SK-MEL-5 (cell line): ENCODE measurements at places on chromosomes 11 and 22. TPM values are rescaled to one million over a fixed set of nuclear protein-coding genes. Genes with fewer than 3 reads are reported as not detected.
A peak's percentile ranks its signal among the peaks of the same experiment; 100 is the strongest.

GRCh38 chr11:28713850-28714249 lies 605.7 kb downstream of the METTL15 start:
- DNase-seq = no peak

GRCh38 chr11:64192434-64192833 lies 6.5 kb downstream of the STIP1 start:
- no peak for DNase-seq

- no peak for DNase-seq
Measured at GRCh38 chr11:17287058-17287457, 10.5 kb downstream of the NUCB2 start.

GRCh38 chr11:92793189-92793588 lies 176.3 kb upstream of the MTNR1B start:
- no peak for DNase-seq

GRCh38 chr11:660281-660680 lies 23.2 kb downstream of the DRD4 start:
- DNase-seq = no peak

DNA sequence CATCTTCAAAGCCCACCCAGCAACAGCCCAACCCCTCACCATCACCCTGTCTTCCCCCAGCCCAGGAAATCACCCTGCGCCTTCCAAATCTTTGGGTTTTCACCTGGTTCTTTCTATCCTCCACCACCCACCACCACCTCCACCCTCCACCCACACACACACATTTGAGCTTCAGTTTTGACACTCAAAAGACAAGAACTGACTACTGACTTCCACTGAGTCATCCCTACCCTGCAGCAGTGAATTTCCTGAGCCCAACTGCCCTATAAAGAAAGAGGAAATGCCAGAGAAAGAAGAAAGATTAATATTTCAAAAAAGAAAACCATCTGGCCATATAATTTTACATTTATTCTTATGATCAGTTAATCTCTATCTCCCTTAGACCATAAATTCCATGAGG lies 137.5 kb downstream of the CHST1 start:
- no peak for DNase-seq

DNA sequence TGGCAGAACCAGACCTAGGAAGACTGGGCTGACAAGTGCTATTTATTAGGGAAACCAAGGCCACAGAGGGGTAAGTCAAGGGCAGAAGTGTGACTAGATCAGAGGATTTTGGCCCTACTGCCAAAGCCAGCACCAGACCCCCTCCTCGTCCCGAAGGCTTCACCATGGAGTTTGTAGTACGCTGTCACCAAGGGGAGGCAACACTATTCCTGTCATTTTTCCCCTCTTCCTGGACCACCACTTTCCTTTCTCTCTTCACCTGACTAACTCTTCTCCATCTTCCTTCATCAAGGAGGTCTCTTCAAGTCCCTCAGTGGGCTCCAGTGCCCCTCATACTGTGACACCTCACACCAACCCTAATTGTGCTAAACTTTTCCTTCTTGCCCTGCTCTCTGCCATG lies 34.9 kb downstream of the MN1 start:
- DNase-seq = no peak

GRCh38 chr22:44158816-44159215 lies 21.9 kb upstream of the PARVG start:
- DNase-seq = no peak

- DNase-seq = no peak
Measured at GRCh38 chr11:37496201-37496600, 898.2 kb upstream of the RAG2 start.

- no peak for DNase-seq
Measured at GRCh38 chr22:49015459-49015858, 812.2 kb downstream of the BRD1 start.

DNA sequence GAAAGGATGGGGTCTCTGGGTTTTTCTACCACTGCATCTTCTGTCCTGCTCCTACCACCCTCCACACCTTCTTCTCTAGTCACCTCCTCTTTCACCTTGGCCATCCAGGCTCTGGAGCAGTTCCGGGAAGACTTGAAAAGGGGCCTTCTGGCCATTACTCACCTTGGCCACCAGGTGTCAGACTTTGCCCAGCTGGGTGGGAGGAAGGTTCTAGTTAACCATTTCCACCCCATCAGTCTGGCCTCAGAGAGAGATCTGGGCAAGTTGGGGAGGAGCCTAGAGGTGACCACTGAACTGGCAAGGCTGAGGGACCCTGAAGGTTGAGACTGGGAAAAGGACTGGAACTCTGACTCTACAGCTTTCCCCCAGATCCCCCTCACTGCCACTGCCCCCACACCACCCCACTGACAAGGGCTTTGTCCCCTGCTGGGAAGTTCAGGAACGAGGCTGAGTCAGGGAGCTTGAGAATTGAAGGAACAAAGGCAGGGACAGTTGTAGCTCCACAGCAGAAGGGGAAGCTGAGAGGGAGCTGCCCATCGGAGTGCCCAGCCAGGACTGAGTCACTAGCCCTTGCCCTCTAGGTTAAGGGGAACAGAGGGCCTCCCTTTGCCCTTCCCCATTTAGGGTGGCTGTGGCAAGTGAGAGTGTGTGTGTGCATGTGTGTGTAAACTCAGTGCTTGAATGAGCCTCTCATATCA lies 3.7 kb upstream of the POLD4 start:
- DNase-seq = peak; percentile 80

DNA sequence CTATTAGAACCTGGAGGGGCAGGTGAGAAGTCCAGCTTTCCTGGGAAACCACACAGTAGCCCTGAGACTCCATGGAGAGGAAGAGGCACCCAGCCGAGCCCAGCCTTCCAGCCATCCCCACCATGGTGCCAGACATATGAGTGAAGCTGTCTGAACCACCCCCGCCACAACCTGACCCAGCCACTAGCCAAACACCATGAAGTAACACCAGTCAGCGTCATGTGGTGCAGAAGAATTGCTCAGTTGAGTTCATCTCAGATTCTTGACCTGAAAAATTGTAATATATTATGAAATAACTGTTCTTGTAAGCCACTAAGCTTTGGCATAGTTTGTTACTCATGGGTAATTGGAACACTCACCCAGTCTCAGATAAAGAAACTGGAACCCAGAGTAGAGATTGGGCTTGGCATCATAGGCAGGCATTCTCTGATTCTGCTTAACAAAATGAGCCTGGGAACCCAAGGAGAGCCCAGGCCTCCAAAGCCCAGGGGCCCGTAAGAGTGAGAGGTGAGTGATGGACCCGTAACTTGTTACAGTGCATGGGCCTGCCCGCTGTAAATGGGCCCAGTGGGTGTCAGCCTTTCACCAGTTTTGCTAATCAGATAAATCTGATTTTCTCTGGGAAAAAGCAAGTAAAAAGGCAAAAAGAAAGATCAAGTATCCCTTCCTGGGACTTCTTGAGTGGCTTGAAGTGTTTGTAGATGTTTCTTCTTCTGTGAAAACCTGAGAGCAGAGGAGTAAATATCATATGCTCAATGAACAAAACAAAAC lies 305.5 kb downstream of the DDX10 start:
- DNase-seq = no peak

DNA sequence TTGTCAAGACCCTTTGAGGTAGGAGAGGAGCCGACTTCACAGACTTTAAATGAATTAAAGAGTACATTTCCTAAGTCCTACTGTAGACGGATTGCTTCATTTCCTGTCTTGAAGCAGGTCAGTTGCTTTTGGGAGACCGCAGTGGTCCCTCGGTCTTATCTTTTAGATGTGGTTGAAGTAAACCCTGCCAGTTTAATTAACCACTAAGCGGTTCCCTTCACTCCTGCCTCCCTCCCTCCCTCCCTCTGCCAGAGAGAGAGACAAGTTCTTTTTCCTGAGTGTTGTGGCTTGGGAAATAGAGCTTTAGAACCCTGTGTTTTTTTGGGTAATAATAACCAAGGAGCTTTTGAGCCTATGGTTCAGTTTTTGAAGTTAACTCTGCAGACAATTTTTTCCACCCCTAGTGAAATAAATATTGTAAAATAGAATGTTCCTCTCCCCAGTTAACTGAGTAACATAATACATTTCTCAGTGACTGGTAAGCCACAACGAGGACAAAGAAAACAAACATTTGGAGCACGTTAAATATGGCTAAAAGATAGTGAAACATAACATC lies 147.5 kb downstream of the LDLRAD3 start:
- no peak for DNase-seq

GRCh38 chr11:4763096-4763495 lies 6.6 kb downstream of the OR51F1 start:
- no peak for DNase-seq

DNA sequence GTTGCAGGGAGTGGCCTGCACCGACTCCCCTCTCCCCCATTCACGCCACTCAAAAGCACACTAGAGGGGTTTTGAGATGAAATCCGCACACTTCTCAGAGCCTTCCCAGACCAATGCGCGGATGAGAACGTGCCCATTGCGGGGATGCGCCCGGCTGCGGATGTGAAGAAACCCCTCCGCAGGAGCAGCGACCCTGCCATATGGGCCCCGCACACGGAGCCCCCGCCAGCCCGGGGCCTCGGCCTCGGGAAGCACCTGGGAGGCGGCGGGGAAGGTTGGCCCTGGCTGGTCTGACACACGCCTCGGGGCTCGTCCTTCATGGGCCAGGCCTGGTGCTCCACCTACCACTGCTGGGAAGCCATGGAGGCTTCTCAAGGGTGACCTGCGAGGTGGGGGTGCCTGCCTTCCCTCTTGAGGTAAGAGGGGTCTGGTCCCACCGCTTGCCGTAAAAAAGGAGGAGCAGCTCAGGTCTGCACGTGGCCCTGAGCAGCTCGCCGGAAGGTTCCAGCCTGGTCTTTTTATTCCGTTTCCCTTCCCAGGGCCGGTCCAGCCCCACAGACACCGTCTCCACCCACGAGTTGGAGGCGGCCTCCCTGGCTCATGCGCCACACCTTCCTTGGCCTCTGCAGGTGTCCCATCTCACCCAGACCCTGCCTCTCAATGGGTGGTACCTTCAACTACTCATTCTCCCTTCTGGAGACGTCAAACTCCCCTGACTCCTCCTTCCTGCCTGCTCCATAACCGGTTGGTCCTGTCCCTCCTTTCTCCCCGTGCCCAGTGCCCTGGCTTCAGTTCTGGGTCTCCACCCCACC lies 39.4 kb downstream of the TRMU start:
- no peak for DNase-seq

- no peak for DNase-seq
Measured at GRCh38 chr11:59770319-59770718, 15.1 kb downstream of the STX3 start.

GRCh38 chr11:74720596-74721478 lies 10.4 kb downstream of the CHRDL2 start:
- DNase-seq = no peak

GRCh38 chr11:12120031-12121008 lies 9.9 kb downstream of the MICAL2 start:
- DNase-seq = no peak

- no peak for DNase-seq
Measured at GRCh38 chr11:98260983-98261382, 759.8 kb upstream of the CNTN5 start.

- no peak for DNase-seq
Measured at GRCh38 chr11:86972734-86973133, 17.5 kb upstream of the FZD4 start.

DNA sequence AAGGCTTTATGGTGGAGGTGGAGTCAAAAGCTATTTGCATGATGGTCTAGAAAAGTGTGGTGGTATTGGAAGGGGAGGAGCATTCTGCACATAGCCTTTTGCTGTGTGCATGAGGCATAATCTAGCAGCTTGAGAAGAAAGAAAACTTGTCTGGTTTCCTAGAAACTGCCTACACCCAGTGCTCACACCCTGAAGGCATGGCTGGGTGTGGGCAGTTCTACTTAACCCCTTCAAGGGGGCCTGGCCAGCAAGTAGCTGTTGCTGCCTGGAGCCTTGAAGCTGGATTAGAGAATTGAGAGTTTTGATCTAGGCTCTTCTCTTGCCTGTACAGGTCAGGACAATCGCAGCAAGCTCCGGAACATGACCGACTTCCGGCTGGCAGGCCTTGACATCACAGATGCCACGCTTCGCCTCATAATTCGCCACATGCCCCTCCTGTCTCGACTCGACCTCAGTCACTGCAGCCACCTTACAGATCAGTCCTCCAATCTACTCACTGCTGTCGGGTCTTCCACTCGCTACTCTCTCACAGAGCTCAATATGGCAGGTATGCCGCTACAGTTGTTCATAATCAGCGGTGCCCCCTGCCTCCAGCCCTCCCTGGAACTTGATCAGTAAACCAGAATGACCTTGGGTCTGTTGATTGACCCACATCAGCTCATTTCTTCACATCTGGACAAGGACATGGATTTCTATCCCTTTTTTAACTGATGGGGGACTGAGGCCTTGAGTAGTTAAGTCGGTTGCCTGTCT lies 12.2 kb upstream of the GRK2 start:
- peak; percentile 29 for DNase-seq

DRD2 gene
- total RNA-seq = not detected in 2 replicates

KCNJ1 gene
- total RNA-seq = not detected in 2 replicates

DBX1 gene
- not detected in 2 replicates for total RNA-seq

ACER3 gene
- total RNA-seq = 8.2 and 11.0 TPM in 2 replicates

TMEM121B gene
- total RNA-seq = 0.53 and 0.77 TPM in 2 replicates

NXPE4 gene
- not detected in 2 replicates for total RNA-seq

CEP126 gene
- 0.26 and 0.35 TPM in 2 replicates for total RNA-seq

TAF10 gene
- total RNA-seq = 122 and 129 TPM in 2 replicates

RFPL3 gene
- total RNA-seq = not detected in 2 replicates

MLC1 gene
- not detected in 2 replicates for total RNA-seq

OR2AG2 gene
- 0.08 and 0.61 TPM in 2 replicates for total RNA-seq

C11orf42 gene
- not detected in 2 replicates for total RNA-seq

CFAP300 gene
- not detected in 2 replicates for total RNA-seq

GAL gene
- total RNA-seq = 0.29 TPM in 1 of 2 replicates, not detected in the other

NRXN2 gene
- 0.43 and 0.77 TPM in 2 replicates for total RNA-seq

CHEK1 gene
- total RNA-seq = 21.8 and 25.0 TPM in 2 replicates

LBHD1 gene
- total RNA-seq = 3.6 and 3.9 TPM in 2 replicates
